ENCODE measurements at places on chromosomes 16 and 17. TPM values are rescaled to one million over a fixed set of nuclear protein-coding genes. Genes with fewer than 3 reads are reported as not detected.

Gene FAAP100
- total RNA-seq: 42.1 TPM

GRCh38 chr16:79628988-79629387 is 28.5 kb upstream of the MAF start:
- H3K4me3 ChIP-seq: no peak overlapping the region
- no peak for DNase-seq
- H3K27ac ChIP-seq: peak overlapping the region; percentile 28
- H3K4me1 ChIP-seq: peaks cover 41% of the 10 kb centered on the region

DNA sequence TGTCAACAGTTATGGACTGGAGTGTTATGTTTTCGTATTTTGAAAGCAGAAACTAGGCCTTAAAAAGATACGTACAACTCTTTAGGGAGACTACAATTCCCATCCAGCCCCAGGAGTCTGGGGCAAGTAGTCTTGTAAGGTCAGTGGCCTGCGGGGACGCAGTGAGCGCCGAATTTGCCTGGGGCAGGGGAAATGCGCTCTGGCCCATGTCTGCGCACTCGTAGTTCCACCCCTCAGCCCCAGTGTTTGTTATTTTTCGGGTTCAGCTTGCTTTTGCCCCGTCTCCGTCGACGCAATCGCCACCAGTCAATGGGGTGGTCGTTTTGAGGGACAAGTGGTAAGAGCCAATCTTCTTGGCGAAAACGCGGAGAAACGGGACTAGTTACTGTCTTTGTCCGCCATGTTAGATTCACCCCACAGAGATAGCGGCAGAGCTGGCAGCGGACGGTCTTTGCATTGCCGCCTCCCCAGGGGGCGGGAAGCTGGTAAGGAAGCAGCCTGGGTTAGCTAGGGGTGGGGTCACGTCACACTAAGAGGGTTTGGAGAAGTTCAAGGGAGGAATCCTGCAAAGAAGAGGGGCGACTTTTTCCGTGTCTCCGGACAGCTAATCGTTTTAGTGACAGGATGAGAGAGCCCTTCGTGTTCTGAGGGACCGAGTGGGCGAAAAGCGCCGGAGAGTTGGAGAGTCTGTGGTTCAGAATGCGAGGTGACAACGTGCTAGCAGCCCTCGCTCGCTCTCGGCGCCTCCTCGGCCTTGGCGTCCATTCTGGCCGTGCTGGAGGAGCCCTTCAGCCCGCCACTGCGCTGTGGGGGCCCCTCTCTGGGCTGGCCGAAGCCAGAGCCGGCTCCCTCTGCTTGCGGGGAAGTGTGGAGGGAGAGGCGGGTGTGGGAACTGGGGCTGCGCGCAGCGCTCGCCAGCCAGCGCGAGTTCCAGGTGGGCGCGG is 1.1 kb upstream of the BRCA1 start:
- peaks cover 29% of the 10 kb centered on the region for H3K36me3 ChIP-seq
- no peak for DNase-seq
- peak overlapping the region; percentile 96 for H3K4me3 ChIP-seq

DNA sequence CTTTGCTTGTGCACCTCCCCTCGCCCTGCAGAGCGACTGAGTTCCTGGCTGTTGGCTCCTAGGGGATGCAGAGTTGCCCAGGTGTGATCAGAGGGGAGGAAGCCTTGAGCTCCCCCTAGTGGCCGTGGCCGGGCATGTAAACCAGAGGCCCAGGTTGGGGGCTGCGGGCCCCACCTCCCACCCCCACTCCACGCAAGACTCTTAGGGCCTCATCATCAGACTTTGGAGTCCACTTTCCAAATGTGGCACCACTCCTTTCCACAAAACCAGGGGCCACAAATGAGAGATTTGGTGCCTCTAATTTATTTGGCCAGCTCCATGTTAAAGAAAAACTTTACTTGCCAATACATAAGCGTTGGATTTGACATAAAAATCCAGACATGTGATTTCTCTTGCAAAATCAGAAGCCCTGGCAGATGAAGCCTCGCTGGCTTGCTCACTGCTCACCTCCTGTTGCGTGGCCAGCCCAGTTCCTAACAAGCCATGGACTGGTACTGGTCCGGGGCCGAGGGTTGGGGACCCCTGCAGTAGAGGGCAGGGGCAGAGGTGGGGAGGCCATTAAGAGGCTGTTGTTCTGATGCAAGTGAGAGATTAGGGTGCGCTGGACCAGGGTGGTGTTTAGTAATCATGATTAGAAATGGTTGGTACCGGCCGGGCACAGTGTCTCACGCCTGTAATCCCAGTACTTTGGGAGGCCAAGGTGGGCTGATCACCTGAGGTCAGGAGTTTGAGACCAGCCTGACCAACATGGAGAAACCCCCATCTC is 28.7 kb upstream of the GAS7 start:
- no peak overlapping the region for H3K4me3 ChIP-seq
- H3K27me3 ChIP-seq: no peaks in the 10 kb centered on the region
- H3K27ac ChIP-seq: no peak overlapping the region

- no peak overlapping the region for H3K27ac ChIP-seq
- H3K4me1 ChIP-seq: no peaks in the 10 kb centered on the region
- H3K36me3 ChIP-seq: no peaks in the 10 kb centered on the region
Observed at GRCh38 chr16:64705443-64705842, 416.4 kb downstream of the CDH11 start.

- no peaks in the 10 kb centered on the region for H3K4me1 ChIP-seq
- peaks cover 31% of the 10 kb centered on the region for H3K36me3 ChIP-seq
- DNase-seq: no peak
- H3K4me3 ChIP-seq: no peak overlapping the region
Observed at GRCh38 chr16:69787883-69788282, 25.8 kb downstream of the WWP2 start.

DNA sequence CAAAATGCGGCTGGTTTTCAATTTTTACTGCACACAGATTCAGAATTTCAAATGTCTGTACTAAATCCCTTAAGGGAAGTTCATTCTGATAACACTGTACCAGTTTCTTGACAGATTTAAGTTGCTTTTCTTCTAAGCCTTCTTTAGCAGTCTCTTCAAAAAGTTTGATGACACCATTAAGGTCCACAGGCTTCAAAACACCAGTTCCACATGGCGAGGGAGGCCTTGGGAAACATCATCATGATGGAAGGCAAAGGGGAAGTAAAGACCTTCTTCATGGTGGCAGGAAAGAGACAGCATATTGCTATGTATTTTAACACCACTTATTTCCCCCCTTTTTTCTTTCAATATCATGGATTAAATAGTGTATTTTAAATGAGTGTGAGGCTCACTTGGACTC is 24.5 kb downstream of the NLRC5 start:
- H3K4me1 ChIP-seq: peaks cover 81% of the 10 kb centered on the region
- peak overlapping the region; percentile 49 for H3K4me3 ChIP-seq
- no peaks in the 10 kb centered on the region for H3K27me3 ChIP-seq
- H3K36me3 ChIP-seq: peaks cover 66% of the 10 kb centered on the region
- peak overlapping the region; percentile 95 for H3K27ac ChIP-seq

DNA sequence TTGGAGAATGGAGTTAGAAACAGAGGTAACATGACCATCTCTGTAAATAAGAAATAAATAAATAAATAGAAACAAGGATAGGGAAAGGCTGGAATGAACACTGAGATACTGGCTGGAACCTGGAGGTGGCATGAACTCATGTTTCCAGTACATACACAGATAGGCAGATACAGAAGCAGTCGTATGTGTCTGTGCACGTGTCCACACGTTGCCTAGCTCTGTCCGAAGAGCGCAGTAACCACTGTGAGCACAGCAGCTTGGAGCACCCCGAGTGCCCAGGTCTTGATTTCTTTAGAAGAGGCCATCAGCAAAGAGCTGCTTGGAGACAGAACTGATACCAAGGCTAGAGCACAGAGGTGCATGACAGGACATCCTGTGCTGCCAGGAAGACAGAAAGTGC is 37.1 kb upstream of the SLC38A8 start:
- no peak overlapping the region for H3K27ac ChIP-seq
- H3K4me1 ChIP-seq: peaks cover 1% of the 10 kb centered on the region
- H3K4me3 ChIP-seq: no peak overlapping the region

- no peaks in the 10 kb centered on the region for H3K27me3 ChIP-seq
- DNase-seq: no peak
- H3K27ac ChIP-seq: no peak overlapping the region
- H3K4me1 ChIP-seq: peaks cover 34% of the 10 kb centered on the region
Observed at GRCh38 chr17:28887871-28888471, 9.6 kb downstream of the FLOT2 start.

DNA sequence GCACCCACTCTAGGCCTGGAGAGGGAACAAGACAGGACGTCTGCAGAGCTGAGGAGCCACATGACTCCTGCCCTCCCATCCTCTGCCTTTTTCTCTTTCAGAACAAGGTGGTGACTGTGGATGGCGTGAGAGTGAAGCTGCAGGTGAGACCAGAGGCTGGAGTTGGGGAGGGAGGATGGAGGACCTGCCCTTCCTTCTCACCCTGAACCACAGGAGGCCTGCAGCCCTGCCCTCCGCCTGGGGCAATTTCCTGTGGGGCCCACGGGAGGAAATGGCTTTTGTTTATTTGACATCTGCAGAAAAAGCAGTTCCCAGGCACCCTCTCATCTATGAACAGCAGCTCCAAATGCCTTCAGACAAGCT is 5.1 kb downstream of the RAB37 start:
- peak overlapping the region; percentile 96 for H3K27ac ChIP-seq
- peak; percentile 82 for DNase-seq
- H3K4me1 ChIP-seq: peaks cover 91% of the 10 kb centered on the region
- H3K4me3 ChIP-seq: peak overlapping the region; percentile 67
- no peaks in the 10 kb centered on the region for H3K27me3 ChIP-seq
- H3K36me3 ChIP-seq: peaks cover 19% of the 10 kb centered on the region

- no peak overlapping the region for H3K4me3 ChIP-seq
- no peaks in the 10 kb centered on the region for H3K27me3 ChIP-seq
- no peak for DNase-seq
- no peaks in the 10 kb centered on the region for H3K36me3 ChIP-seq
- H3K27ac ChIP-seq: no peak overlapping the region
- H3K4me1 ChIP-seq: peaks cover 3% of the 10 kb centered on the region
Observed at GRCh38 chr17:19415806-19416775, 5.1 kb downstream of the RNF112 start.

DNA sequence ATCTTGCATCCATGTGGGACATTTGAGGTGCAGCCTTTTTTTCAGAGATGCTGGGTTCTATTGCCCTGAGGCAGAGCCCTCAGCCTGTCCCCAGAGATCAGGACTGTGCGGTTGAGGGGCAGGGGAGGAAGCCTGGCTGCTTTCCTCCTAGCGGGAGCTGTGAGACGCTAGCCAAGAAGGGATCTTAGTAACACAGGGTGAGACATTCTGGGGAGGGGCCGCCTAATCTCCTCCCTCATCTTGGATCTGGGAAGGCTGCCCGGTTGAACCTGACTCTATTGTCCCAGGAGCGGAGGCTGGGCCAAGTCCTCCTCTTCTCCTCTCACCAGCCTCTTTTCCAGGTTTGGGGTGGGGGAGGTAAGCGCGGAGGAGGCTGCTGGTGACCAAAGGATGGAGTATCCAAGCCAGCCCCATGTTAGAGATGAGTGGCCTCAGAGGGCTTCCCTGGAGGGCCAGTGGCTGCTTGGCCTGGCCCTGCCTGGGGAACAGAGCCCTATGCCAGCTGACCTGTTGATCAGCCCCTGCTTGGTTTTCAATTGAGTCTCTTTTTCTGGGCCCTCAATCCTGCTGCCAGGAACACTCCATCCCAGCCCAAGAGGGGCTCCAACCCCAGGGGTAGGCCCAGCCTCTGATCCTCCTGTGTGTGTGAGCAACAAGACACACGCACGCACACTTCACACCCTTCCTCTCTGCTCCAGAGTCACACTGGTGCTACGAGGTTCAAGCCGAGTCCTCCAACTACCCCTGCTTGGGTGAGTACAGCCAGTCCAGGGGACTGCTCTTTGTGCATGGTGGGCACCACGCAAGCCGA is 5.0 kb downstream of the CA4 start:
- peaks cover 31% of the 10 kb centered on the region for H3K27me3 ChIP-seq
- H3K4me3 ChIP-seq: no peak overlapping the region
- no peak overlapping the region for H3K27ac ChIP-seq

GRCh38 chr17:45895969-45896785 is 1.8 kb downstream of the MAPT start:
- H3K27me3 ChIP-seq: peaks cover 75% of the 10 kb centered on the region
- peaks cover 12% of the 10 kb centered on the region for H3K4me1 ChIP-seq
- no peak overlapping the region for H3K27ac ChIP-seq
- H3K36me3 ChIP-seq: no peaks in the 10 kb centered on the region
- DNase-seq: no peak
- H3K4me3 ChIP-seq: peak overlapping the region; percentile 34

GRCh38 chr17:36825951-36826350 is 111.3 kb upstream of the LHX1 start:
- H3K27me3 ChIP-seq: peaks cover 31% of the 10 kb centered on the region
- no peak overlapping the region for H3K27ac ChIP-seq
- no peak for DNase-seq
- H3K4me3 ChIP-seq: no peak overlapping the region
- no peaks in the 10 kb centered on the region for H3K4me1 ChIP-seq

All from activated CD4-positive, alpha-beta T cell treated with anti-CD3 and anti-CD28 coated beads, Interleukin-2, amount 10 ng/mL, durations not matched to agents 7 days and 5 days (primary cell).